ENCODE measurements at places on chromosomes 12 and 14.

DNA sequence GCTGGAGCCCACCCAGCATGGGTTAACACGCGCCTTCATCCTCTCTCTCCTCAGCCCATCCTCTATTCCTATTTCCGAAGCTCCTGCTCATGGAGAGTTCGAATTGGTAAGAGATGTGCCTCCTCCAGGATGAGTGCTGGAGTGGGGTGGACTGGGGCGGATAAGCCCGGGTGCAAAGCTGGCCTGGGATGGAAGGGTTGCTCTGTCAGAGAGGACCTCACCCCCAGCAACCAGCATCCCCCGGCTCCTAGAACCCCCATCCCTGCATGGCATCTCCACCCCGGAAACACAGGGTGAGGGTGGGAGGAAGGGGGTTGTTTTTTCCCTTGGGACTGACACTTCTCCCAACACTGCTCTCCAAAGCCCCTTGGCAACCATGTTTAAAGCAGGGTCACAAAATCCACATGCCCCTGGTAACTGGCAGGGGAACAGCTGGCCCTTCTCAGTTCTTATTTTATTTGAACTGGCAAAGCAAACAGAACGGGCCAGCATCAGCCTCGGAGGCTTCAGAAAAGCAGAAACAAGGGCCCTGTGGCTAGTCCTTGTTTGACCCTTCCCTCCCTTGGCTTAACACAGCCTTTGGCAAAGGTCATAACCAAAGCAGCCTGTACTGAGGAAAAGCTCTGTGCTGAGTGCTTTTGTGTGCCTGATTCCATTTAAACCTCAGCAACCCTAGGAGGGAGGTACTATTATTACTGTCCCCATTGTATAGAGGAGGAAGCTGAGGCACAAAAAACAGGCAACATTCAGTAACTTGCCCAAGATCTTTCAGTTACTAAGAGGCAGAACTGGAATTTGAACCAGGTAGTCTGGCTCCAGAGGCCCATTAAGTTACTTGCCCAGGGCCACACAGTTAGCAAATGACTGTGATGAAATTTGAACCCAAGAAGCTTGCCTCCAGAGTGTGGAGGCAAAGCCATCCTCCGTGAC lies 4.2 kb downstream of the GSTZ1 start:
- DNase-seq, result no peak

DNA sequence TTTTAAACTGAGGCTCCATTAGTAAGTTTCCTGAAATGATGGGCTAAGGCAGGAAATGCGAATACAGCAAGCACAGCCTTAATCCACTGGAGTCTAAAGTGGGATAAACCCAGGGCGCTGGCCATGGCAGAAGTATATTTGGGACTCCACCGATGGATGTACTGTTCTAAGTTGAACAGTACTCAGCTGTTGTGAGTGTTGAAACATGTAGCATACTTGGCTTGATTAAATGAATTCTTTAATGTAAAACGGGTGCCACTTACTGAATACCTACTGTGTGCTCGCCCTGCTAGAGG lies 996 bp downstream of the SSPN start:
- DNase-seq, result no peak

DNA sequence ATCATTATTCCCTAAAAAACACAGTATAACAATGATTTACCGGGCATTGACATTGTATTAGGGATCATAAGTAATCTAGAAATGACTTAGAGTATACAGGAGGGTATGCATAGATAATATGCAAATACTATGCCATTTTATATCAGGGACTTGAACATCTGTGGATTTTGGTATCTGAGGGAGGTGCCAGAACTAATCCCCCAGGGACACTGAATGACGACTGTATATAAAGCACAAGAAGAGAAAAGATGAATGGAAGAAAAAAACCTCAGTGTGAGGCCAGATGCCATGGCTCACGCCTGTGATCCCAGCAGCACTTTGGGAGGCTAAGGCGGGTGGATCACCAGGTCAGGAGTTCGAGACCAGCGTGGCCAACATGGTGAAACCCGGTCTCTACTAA lies 25.5 kb upstream of the COX6A1 start:
- no peak for DNase-seq

- DNase-seq, result no peak
Observed at GRCh38 chr12:3045989-3046388, 31.2 kb upstream of the TSPAN9 start.

GRCh38 chr12:1581973-1582708 lies 12.2 kb downstream of the FBXL14 start:
- DNase-seq, result no peak

GRCh38 chr14:55540847-55541773 lies 38.9 kb upstream of the KTN1 start:
- peak; percentile 31 for DNase-seq

GRCh38 chr14:65356327-65356836 lies 56.1 kb upstream of the FUT8 start:
- peak; percentile 60 for DNase-seq

GRCh38 chr12:77214136-77214535 lies 148.8 kb upstream of the E2F7 start:
- DNase-seq, result no peak

- DNase-seq, result peak; percentile 64
Observed at GRCh38 chr12:68538726-68539614, 71.7 kb upstream of the RAP1B start.
